Activated B cell treated with CpG ODN at 0.5 μM for 24 hours (primary cell): ENCODE measurements at places on chromosomes 13 and 19. TPM values are rescaled to one million over a fixed set of nuclear protein-coding genes. Genes with fewer than 3 reads are reported as not detected.
A peak's percentile ranks its signal among the peaks of the same experiment; 100 is the strongest.

- DNase-seq, result no peak
Measured at GRCh38 chr19:16191216-16191908, 6.2 kb downstream of the FAM32A start.

GRCh38 chr13:113783966-113784644 is 25.1 kb downstream of the TMEM255B start:
- DNase-seq, result no peak

- DNase-seq, result no peak
Measured at GRCh38 chr19:21580101-21580500, 74.7 kb downstream of the ZNF429 start.

- DNase-seq, result no peak
Measured at GRCh38 chr13:71865874-71866334, 1.1 kb downstream of the DACH1 start.

DNA sequence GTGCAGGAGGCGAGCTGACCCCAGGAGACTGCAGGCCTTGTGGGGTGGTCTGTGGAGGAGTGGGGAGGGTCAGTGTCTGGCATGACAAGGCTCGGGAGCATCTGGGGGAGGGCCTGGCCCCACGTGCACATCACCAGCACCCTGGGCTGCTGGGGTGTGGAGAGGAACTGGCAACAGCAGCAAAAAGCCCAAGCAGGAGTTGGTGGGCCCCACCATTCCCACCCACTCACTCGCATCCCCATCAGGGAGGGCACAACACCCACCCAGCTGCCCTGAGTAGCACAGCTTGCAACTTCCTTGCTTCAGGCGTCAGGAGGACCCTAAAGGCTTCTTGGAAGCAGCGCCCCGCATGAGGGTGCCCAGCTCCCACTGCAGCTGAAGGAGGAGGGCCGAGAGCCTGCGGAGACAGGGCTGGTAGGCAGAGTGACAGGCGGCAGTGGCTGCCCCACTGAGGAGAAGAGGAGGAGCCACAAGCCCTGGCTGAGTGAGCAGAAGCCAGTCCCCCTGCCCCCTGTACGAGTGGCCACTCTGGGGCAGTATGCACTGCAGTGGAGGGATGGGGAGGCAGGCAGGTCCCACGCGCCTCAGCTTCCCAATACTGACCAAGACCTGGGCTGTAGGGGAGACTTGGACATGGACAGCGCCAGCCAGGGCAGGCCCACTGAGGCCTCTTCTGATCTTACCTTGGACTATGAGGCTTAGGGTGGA is 26.5 kb downstream of the ELL start:
- no peak for DNase-seq

DNA sequence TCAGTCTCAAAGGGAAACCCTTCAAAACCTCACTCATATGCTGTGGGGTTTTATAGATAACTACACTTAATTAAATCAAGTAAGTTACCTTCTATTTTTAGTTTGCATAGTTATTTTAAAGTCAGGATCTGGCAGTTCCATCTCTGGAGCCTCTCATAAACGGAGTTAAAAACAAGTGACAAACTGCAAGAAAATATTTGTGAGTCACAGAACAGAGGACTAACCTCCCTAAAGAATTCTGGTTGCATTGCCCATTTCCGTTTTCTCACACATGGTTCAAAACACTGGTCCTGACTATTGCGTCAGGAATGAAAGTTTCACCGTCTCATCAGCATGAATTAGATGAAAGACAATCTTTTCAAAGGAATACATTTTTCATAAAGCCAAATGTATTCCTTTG is 10.6 kb downstream of the RXFP2 start:
- no peak for DNase-seq

GRCh38 chr13:52868190-52868589 is 19.8 kb upstream of the PCDH8 start:
- DNase-seq, result no peak

GRCh38 chr13:110062077-110062776 is 244.7 kb downstream of the COL4A1 start:
- DNase-seq, result no peak

- DNase-seq, result no peak
Measured at GRCh38 chr19:51724543-51724942, 752 bp upstream of the HAS1 start.

DNA sequence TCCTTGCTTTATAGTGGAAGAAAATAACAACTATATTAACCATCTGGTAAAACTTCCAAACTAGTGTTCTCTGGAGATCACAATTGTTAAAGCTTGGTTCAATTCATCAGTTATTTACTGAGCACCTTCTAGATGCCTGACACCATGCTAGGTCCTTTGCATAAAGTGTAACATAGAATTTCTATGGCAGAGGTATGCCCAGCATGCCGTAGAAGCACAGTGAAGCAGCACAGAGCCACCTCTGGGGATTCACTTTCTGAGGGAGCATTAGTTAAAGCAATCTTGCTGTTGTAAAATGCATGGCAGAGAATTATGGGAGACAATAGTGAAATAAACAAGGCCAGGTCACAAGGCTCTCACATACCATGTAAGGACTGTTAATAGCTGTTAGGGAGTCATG is 75.2 kb downstream of the LRRC63 start:
- no peak for DNase-seq

- no peak for DNase-seq
Measured at GRCh38 chr13:113146750-113147149, 11.7 kb upstream of the PROZ start.

- DNase-seq, result no peak
Measured at GRCh38 chr13:49183672-49184325, 36.3 kb upstream of the MLNR start.

GRCh38 chr13:96982672-96983071 is 11.6 kb downstream of the OXGR1 start:
- DNase-seq, result no peak

DNA sequence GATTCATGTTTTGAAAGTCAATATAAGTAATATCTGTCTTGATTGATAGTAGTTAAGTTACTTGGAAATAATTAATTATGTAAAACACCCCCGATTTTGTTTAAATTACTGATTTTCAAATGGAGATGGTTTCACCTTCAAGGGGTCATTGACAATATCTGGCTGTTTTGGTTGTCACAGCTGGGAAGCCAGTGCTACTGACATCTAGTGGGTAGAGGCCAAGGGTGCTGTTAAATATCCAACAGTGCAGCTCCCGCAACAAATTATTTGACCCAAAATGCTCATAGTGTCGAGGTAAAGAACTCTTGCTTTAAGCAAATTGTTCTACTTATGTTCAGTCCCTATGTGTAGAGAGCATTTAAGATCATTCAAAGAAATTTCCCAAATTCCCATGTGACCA is 50.6 kb upstream of the PCDH20 start:
- DNase-seq, result no peak

DNA sequence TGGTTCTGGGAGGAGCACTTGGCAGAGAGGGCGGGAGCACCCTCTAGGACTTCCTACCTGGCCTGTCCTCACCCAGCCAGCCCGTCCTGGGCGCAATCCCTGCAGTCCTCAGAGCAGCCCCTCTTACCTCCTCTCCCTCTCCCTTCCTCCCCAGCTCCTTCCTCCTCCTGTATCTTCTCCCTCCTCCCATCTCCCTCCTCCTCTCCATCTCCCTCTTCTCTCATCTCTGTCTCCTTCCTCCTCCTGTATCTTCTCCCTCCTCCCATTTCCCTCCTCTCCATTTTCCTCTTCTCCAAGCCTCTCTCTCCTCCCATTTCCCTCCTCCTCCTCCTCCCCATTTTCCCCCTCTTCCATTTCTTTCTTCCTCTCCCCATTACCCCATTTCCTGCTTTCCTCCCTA is 89.8 kb downstream of the RYR1 start:
- no peak for DNase-seq

- no peak for DNase-seq
Measured at GRCh38 chr13:56039992-56040391, 1100.7 kb upstream of the PRR20A start.

DNA sequence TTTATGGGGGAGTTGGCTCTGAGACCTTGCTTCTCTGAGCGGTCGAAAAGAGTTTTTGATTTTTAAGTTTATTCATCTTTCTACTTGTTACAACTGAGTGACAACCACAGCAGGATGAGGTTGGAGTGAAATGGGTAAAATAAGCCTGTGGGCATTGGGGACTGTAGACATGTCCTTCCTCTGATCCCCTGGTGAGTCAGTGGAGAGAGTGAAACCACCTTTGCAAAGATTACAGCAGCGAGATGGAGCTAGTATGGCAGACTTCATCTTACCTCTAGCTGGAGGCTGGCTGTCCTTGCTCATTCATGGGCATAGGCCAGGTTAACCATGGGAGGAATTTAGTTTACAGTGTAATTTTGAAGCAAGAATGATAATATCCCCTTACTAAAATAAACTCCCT is 30.9 kb upstream of the PSG9 start:
- no peak for DNase-seq

DNA sequence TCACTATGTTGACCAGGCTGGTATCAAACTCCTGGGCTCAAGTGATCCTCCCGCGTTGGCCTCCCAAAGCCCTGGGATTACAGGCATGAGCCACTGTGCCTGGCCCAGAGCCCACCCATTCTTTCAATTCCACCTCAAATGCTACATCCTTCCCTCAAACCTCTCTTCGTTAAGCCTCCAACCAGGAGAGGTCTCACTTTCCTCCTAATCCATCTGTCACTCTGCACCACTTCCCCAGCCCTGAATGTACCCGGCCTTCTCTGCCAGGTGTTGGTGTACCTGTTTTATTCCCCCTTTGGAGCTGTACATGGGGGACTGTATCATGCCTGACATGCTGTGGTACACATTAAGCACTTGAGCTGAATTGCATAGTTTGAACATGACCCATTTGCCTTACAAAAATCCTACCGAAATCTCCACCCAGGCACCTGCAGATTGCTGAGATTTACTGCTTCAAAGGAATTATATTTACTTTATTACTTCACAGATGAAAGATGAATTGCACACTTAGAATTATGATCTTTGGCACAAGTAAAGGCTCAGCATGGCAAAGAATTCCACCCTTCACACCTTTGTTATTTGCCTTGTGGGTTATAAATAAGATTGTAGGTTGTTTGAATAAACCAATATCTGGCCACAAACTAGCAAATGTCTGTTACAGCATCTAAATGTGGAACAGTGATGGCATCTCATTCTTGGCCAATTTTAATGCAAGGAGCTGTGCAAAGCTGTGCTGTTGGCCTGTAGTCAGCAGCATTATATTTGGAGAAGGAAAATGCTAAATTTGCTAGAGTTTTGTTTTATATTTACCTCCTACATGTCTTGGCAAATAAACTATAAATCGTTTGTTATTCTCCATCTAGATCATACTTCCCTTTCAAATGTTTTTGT is 15.6 kb upstream of the WASF3 start:
- DNase-seq, result no peak

GRCh38 chr19:58274771-58275201 is 4.0 kb upstream of the ZNF8 start:
- DNase-seq, result no peak

GRCh38 chr13:23570099-23570920 is at the start of gene TNFRSF19:
Gene TNFRSF19, plus strand, starts transcription at chr13:23570412. Its CDS starts 19,772 bp downstream, at chr13:23590184.
- DNase-seq, result no peak

- no peak for DNase-seq
Measured at GRCh38 chr13:47087841-47088240, 191.0 kb upstream of the HTR2A start.

DNA sequence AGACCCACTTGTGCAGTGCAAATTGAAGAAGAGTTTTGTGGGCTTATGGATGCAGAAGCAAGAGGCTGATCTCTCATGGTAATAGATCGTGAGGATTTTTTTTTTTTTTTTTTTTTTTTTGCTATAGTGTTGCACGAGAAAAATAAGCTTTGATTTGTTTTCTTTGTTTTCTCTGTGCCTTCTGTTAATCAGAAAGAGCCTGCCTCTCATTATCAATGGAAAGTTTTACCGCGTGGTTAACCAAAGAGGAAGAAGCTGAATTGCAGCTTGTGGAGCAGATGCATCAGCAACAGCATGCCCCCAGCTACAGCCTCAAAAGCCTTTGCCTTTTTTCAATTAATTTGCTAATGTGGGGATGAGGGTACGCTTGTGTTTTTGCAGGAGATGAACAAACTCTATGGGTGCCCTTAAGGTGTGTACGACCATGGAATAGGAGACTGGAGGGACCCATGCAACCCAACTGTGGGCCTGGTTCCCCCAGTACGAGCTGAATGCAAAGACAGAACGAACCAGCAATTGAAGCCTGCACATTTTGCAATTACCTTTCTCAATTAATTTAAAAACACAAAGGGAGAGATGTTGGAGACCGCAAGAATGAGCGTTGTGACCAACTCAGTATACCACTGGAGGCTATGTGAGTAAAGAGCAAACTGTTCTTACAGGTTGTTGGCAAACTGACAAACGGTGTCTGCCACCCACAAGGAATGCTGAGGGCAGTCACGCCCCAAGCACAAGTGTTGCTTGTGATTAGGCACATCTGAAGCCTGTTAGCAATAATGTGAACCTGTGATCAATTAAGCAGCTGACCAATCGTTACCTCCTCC is 58.6 kb upstream of the SPRY2 start:
- peak; percentile 14 for DNase-seq

GRCh38 chr19:18776736-18777135 is 14.4 kb downstream of the COMP start:
- no peak for DNase-seq

DNA sequence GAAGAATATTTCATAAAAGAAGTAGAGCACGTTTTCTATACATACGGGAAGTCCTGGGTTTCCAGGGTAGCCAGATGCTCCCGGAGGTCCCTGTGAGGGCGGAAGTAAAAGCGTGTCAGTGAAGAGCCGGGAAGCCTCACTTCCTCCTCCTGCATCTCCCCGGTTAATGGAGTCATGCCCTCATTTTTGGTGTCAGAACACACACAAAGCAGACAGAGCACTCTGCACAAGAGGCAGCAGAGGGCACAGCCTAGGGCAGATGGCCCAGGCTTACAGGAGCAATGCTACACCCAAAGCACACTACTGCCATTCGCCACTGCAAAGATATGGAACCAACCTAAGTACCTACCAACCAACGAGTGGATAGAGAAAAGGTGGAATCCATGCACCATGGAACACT is 94.4 kb downstream of the COL4A1 start:
- DNase-seq, result no peak

- no peak for DNase-seq
Measured at GRCh38 chr13:78875792-78876580, 217.0 kb upstream of the OBI1 start.

- no peak for DNase-seq
Measured at GRCh38 chr13:79904581-79904980, 423.6 kb downstream of the NDFIP2 start.

The ZNF610 gene
- 1.1 and 2.0 TPM in 2 replicates for total RNA-seq

The ZNF100 gene
- total RNA-seq, result 21.1 and 22.4 TPM in 2 replicates

The CEACAM5 gene
- total RNA-seq, result not detected in 2 replicates

The TMTC4 gene
- total RNA-seq, result 13.6 and 17.0 TPM in 2 replicates

The C19orf81 gene
- 0.69 TPM in 1 of 2 replicates, not detected in the other for total RNA-seq

The PRR22 gene
- total RNA-seq, result 7.5 and 9.8 TPM in 2 replicates

The MISP gene
- not detected in 2 replicates for total RNA-seq

The PSG5 gene
- total RNA-seq, result not detected in 2 replicates
